ENCODE measurements at places on chromosomes 11 and 22.

DNA sequence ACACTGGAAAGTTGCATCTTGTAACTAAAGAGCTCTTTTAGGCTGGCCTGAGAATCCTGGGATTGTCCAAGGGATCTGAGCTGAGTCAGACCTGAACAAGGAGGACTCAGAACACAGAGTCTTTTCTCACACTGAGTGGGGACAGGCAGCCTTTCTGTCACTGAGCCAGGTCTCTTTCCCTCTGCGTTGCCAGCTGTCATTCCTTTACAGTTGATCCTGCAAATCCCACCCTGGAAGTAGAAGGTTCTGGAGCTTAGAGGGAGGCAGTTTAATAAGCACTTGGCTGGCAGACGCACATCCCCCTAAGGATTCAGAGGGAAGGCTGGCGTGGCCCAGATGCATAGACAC lies 76.3 kb upstream of the SUSD2 start:
- DNase-seq = no peak

DNA sequence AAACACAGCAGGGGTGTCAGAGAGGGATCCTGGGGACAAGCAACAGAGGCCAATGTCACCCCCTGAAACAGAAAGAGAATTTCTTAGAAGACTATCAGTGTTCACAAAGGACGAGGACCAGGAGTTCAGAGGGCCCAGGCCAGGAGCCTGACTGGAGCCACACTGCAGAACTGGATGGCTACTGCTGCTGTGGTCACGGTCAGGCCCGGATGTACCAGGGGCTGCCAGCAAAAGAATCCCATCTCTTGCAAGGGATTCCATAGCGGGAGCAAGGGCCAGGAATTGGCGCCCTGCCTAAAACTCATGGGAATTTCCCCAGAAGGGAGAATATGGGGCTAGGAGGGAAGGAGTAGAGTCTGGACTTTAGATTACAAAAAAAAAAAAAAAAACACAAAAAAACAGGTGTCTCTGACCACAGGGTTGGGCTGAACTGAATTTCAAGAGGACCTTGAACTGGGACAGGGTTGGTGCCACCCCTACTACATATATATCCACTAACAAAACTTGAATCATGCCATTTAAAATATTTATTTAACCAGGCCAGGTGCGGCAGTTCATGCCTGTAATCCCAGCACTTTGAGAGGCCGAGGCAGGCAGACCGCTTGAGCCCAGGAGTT lies 15.7 kb upstream of the KCTD14 start:
- no peak for DNase-seq

GRCh38 chr22:50171319-50171964 lies 911 bp downstream of the PANX2 start:
- DNase-seq = no peak

DNA sequence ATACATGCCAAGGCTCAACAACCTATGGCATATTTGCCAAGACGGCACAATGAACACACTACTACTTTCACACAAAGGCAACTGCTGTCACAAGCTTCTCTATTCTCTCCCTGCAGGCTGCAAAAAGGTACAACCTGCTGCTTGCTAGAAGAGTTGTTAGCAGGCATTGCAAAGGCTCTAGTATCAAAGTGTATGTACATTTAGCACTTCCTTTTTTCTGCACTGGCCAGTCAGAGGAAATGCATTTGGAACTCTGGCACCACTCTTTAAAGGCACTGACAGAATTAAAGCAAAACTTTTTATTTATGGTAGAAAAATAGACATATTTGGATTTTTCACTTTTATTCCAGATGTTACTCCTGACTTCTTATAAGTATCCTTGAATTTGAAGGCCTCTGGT lies 125.9 kb downstream of the CWF19L2 start:
- DNase-seq = no peak

- peak; percentile 47 for DNase-seq
These were observed 63.1 kb downstream of the ARFGAP3 start for GRCh38 chr22:42793848-42794405.

DNA sequence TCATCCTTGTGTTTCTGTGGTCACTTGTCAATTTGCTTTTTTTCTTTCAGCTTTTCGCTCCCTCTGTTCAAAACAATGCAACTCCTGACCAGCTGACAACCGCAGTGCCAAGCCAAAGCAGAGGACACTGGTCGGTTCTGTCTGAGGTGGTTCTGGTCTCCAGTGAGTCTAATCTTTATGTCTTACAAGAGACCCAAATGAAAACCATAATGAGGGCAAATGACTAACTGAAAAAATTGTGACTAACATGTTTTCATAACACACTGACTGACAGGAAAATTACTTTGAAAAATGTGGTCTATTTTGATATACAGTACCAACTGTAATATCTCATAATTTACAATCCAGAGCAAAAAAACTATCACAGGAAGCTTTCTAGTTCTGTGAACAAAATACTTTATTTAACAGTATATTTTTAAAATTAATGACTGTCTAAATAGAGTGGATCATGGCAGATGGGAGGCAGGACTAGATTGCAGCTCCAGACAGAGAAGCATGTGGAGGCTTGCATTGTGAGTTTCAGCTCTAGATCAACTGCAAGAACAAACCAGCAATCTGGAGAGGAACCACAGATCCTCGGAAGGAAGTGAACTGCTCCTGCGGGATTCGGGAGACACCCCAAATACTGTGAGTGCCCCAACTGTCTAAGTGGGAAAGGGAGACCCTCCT lies 311.8 kb downstream of the SBF2 start:
- no peak for DNase-seq

GRCh38 chr22:40818192-40818746 lies 877 bp downstream of the SLC25A17 start:
- DNase-seq = no peak

GRCh38 chr11:77191823-77192495 lies 63.9 kb downstream of the MYO7A start:
- peak; percentile 98 for DNase-seq

- peak; percentile 59 for DNase-seq
These were observed 87.8 kb upstream of the CRYBB3 start for GRCh38 chr22:25111579-25112517.

- no peak for DNase-seq
These were observed 1330.2 kb downstream of the LRRC4C start for GRCh38 chr11:40129266-40129665.

DNA sequence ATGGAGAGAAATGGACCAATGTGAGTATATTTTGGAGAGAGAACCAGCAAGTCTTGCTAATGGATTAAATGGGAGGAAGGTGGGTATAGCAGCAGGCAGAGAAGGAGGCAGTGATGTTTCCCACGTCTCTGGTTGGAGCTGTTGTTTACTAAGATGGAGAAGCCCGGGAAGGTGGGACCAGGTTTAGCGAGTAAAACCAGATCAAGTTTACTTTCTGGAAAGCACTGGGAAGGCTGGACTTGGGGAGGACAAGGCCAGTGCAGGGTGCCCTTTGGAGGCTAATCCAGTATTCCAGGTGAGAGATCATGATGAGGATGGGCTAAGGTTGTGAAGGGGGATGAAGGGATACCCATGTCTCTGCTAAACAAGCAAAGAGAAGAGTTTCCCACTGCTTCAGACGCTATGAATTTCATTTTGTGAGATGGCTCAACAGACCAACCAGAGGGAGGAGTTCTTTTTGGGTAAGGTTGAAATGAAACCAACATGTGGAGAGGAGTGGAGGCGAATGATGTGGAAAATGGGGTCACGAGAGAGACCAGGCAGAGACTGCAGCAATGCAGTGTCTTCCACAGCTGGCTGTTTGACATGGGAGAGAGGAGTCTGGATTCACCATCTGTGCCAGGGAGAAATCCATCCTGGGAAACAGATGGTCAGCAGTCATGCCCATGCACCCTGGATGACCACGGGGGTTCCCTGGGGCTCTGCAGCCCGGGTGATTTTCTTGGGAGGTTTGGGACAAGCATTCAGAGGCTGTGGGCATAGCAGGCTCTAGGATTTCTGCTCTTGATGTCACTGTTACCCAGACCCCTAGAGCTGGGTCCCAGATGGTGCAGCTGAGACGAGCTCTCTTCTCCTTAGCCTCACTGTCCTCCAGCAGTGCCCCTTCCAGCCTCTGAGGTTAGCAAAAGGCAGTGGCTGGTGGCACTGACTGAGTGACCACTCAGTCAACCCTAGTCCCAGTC lies 24.9 kb downstream of the COMMD9 start:
- DNase-seq = no peak

- peak; percentile 78 for DNase-seq
These were observed 90.1 kb downstream of the ETS1 start for GRCh38 chr11:128497061-128497775.

GRCh38 chr22:34849965-34850364 lies 216.0 kb upstream of the ISX start:
- no peak for DNase-seq

- DNase-seq = no peak
These were observed 4.4 kb downstream of the BACE1-AS start for GRCh38 chr11:117295438-117296137.

GRCh38 chr11:3121416-3121815 lies 43.7 kb downstream of the OSBPL5 start:
- peak; percentile 34 for DNase-seq
